ENCODE measurements at places on chromosomes 2 and 18.

GRCh38 chr2:86410581-86410980 is 30.6 kb upstream of the KDM3A start:
- DNase-seq: no peak

DNA sequence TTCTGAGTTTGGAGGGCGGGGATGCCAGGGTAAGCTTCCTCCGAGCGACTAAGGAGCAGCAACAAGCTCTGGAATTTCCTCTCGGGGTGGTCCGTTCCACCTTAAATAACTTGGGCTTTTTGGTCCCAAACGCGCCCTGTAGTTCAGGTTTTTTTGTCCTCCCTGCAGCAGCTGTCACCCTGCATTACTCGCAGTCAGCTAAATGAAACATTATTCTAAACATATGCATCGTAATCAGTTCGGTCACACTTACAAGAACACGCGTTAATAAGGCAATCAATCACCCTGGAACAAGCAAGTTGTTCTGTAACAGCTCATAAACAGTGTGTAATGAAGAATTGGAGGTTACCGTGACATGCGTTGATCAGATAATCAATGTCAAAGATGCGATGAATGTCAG is 8.3 kb downstream of the EVX2 start:
- no peak for DNase-seq

DNA sequence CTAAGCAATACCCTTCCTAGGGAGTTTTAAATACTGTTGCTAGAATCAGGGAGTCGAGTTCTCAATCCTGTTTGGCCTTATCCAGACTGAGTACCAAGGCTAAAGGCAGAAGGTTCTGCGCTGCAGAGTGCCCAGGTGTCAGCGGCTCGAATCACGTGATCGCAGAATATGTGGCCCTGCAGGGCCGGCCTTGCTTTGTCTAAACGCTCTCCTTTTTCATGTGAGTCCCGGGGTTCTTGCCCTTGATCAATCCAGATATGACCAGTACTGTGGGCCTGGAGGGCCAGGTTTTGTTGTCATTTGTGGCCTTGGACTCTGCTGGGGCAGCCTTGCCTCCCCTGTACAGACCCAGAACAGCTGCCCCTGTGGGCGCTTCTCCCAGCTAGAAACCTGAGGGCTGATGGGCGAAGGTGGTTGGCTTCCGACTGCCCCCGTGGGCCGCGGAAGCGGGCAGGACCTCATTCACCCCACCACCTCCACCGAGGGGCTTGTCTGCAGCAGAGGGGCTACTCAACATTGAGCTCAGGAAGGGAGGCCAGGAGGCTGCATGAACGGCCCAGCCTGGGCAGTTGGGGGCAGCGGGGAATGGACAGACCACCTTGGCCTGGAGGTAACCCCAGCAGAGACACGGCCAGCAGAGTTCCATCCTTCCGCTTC is 225.0 kb downstream of the ALPK2 start:
- DNase-seq: no peak

DNA sequence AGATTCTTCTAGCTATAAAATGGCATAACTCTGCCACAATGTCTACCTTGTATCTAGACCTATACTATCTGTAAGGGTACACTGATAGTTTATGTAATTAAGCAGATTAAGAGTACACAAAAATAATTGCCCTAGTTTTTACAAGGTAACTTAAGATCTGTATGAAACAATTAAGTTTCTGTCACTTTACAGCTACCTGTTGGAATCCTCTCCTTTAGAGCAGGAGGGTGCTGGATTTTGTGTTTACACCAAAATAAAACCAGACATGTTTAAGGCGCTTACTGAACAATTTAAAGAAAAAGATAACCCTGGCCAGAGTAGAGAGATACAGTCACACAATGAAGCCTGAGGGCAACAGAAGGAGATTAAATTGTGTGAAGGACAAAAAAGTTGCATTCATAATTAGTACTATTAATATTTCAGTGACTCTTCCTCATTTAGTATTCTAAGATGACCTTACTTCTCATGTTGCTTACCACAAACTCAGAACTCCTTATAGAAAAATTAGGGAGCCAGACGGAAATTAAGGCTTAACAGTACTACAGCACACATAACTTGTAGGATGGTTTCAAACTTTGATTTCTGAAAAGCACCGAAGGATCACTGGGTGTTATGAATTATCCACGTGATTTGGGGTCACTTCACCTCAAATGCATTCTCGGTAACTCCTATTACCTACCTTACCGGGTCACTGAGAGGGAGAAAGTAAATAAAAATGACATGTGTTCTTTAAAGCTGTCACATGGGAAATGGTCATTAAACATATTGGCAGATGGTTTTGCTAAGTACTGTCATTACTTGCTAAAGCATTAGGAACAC is 1.0 kb downstream of the DARS1 start:
- DNase-seq: no peak

DNA sequence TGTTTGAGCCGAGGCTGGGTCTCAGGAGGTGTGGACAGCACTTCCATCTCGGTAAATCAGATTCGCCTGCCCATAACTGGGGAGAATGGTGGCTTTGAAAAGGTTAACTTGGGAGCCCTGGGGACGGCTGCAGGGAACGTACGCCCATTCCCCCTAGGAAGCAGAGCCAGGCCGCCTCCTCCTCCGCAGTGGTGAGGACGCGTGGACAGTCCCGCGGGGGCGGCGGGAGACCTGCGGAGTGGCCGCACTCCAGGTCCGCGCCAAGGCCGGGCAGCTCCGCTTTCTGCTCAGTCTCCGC is 845 bp upstream of the MYCN start:
- DNase-seq: no peak

DNA sequence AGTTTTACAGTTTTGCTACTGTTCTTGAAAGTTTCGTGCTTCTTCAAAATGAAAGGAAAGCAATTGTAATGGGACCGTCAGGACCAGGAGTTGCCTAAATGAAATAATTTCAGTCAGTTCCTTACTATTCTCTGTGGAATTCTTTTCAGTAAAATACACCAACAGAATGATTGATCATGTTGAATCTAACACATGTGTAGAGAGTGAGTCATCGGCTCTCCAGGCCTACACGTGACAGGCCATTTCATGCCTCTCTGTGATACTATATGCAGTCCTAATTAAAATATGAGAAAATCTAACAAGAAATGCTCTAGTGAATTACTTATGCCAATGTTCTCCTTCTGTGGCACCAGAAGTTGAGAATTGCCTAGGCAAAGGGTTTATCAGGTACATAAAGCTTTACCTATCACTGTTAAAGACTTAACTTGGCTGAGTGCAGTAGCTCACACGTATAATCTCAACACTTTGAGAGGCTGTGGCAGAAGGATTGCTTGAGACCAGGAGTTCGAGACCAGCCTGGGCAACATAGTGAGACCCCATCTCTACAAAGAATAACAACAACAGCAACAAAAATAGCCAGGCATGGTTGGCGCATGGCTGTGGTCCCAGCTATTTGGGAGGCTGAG is 199.4 kb downstream of the LRRTM1 start:
- DNase-seq: no peak

DNA sequence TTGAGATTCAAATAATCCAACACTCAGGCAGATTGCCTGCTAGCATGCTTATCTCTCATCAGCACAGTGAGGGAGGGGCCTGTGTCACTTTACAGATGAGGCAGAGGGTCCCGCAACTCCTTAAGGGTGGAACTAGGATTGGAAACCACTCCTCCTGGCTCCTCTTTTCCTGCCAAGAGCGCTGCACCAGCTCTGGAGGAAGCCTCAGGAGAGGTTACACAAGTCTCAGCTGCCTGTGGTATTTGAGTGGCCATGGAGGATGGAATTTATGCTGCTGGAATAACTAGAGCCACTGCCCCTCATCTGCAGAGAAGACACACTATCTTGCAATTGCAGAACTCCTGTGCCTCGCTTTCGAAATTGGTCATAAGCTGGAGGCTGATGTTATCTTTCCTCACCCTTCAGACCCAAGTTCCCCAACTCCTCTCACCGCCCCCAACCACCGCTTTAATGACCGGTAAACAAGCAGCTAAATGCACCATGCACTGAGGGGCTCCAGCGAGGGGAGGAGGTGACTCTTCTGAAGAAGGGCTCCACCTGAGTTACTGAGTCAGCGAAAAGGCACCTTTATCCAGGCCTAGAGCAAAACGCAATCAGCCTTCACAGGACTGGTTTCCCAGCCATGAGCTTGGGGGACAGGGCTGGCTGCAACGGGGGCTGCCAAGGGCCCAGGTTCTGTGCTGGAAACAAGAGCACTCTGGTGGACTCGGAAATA is 245.8 kb downstream of the SOX11 start:
- DNase-seq: no peak

DNA sequence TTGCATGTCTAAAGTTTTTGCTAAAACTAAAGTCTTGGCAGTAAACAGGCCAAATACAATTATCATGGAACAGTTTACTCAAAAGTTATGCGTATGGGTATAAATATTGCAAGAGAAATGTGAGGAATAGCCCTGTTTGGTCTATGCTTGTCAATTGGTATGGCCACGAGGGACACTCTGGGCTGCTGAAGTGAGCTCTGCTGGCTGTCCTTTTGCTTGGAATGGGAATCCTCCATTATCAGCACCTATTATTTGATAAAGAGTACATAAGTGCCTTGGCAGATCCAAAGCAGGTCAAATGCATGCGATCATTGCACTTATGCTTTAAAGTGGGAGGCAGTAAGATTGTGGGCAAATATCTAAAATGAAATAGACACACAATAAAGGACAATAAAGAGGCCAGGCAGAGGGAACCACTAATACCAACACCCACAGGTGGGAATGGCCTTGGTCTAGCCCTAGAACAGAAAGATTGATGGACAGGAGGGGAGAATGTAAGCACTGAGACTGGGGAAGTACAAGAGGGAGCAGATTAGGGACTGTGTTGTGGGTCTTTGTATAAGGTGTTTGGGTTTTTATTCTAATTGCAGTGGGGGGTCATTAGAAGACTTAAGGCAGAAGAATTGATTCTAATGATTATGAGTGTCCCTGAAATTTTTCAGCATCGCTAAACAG is 60.0 kb upstream of the NOSTRIN start:
- DNase-seq: no peak

- DNase-seq: no peak
Measured at GRCh38 chr2:222572751-222573174, 83.1 kb downstream of the FARSB start.

GRCh38 chr2:105806996-105807395 is 62.3 kb downstream of the NCK2 start:
- no peak for DNase-seq

GRCh38 chr18:62182220-62182619 is 4.6 kb downstream of the PIGN start:
- no peak for DNase-seq

- DNase-seq: peak; percentile 29
Measured at GRCh38 chr2:217573571-217573970, 429.2 kb downstream of the TNS1 start.

DNA sequence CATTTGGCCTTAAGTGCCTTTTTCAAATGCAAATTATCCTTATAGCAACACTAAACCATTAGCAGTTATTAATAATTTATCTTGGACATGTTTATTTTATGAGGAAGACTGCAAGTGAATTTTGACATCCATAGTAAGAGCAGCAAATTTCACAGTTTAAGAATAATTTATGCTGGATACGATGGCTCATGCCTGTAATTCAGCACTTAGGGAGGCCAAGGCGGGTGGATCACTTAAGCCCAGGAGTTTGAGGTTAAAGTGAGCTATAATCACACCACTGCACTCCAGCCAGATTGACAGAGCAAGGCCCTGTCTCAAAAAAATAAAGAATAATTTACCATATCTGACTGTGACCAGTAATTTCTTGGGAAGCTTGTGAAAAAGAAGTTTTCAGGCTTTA is 286.2 kb downstream of the TMX3 start:
- DNase-seq: no peak

DNA sequence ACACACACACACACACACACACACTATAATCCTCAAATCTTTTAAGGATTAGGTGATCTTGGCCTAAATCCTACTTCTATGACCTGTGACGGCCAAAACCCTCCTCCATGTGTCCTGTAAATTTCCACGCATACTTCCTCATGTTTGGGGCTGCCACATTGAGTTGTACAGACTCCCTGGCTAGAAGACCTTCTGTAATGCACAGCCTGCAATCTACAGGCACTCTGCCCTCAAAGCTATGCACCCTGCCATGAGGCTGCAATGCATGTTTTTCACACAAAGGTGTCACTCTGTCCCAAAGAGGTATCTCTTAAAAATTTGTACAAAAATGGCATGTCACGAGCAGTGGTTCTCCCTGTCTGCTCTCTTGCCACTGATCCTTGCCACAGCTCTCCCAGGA is 26.4 kb upstream of the B4GALT6 start:
- no peak for DNase-seq

GRCh38 chr2:222518570-222519381 is 94.4 kb downstream of the SGPP2 start:
- DNase-seq: no peak

GRCh38 chr18:35688757-35689156 is 107.2 kb downstream of the GALNT1 start:
- no peak for DNase-seq

- DNase-seq: no peak
Measured at GRCh38 chr2:215828528-215829184, 184.7 kb downstream of the MREG start.

DNA sequence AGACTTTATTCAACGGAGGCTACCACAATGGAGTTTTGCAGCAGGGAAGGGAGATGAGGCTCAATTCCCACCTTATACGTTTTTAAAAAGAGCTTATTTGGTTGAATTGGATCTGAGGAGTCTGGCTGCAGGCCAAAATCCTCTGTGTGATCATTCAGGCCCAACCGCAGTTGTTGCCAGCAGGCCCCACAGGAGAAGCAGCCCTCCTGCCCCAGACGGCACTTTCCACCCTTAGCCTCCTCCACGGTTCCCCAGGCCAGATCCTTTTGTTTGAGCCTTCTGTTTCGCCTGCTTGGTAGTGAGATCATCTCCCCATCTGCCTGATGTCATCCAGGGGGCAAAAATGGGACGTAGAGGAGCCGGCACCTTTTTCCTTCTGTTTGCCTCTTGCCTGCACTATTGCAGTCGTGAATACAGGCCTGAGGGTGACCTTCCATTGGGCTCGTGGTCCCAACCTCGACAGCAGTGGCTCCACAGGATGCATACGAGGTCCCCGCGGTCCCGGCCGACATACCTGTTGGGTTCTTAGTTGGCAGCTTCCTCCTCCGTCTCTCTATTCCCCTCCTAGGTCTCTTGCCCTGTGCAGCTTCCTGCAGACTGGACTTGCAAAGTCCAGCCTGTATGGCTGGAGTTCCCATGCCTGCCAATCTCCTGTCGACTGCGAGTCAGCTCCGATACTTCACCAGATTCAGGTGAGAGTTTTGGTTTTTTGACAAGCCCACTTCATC is 9.3 kb upstream of the GPR35 start:
- no peak for DNase-seq

DNA sequence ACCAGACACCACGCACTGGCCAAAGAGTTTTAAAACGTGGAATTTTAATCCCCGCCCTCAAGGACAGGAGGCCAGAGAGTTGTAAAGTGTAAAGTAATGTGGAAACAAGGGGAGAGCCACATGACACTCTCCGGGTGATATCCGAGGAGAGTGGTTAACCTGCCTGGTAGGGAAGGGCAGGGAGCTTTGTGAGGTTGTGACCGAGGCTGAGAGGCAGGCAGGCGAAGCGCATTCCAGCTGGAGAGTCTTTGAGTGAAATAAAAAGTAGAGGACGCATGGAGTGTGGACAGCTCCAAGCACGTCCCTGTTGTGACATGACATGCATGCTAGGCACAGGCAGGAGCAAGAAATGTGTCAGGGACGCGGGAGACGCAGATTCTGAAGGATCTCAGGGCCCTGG is 539.5 kb downstream of the RNF144A start:
- no peak for DNase-seq
